ENCODE measurements at places on chromosomes 4 and X.
A peak's percentile ranks its signal among the peaks of the same experiment; 100 is the strongest.

DNA sequence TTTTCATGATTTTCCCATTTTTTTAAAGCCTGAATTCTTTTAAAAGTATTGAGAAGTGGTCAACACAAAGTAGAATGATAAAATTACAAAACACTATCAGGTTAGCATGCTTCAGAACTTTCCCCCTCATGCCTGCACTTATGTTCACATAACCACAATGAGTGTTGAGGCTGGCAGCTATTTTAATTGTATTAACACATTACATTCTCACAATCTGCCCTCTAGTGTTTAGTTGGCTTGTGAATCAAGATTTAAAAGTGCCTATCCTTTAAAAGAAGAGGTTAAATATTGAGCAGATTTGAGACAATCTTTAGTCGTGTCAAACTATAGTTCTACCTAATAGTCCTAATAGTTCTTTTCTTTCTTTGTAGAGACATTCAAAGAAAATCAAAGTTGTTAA, 93.6 kb upstream of the NAP1L5 start:
- no peak for DNase-seq

GRCh38 chr4:80058740-80059139, 14.3 kb downstream of the ANTXR2 start:
- DNase-seq, result no peak

GRCh38 chr4:37904824-37905223, 13.9 kb downstream of the TBC1D1 start:
- no peak for DNase-seq

GRCh38 chr4:114038762-114039387, 59.4 kb upstream of the ARSJ start:
- no peak for DNase-seq

- no peak for DNase-seq
These were observed 21.4 kb upstream of the CENPU start for GRCh38 chr4:184755278-184755677.

GRCh38 chrX:78116365-78116764, 12.3 kb downstream of the PGK1 start:
- DNase-seq, result no peak

GRCh38 chrX:47185241-47185640, 8.4 kb upstream of the UBA1 start:
- DNase-seq, result no peak

DNA sequence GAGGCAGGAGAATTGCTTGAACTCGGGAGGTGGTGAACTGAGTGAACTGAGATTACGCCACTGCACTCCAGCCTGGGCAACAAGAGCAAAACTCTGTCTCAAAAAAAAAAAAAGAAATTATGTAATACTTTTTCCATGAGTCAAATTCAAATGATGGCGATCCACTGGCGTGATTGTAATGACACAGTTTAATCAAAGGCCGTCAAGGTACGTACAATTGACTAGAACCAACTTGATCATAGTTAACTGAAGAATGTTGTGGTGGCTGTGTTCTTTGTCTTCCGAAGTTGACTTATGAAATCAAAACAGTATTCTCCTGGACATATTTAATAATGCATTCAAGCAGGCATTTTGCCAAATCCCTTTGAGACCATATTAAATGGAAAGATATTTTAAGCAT, 318.6 kb upstream of the FAT1 start:
- DNase-seq, result no peak

- DNase-seq, result no peak
These were observed 38.1 kb downstream of the EGFL6 start for GRCh38 chrX:13607331-13607995.

DNA sequence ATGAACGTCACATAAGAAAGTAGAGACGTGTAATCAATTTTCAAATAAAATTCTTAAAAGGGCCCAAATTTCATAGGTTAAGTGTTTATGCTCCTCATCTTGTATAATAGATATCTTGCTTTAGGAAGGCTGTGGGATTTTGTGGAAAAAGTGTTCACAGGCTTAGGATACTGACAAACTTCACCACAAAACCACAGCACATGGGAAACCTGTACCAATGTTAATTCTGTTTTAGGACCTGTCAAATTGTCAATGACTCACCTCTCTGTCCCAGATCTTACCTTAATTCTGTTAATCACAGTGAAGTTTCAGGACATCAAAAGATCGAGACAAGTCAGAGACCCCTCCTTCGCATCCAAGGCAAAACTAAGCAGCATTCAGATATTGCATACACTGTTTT, 24.2 kb downstream of the FGFBP1 start:
- DNase-seq, result no peak

DNA sequence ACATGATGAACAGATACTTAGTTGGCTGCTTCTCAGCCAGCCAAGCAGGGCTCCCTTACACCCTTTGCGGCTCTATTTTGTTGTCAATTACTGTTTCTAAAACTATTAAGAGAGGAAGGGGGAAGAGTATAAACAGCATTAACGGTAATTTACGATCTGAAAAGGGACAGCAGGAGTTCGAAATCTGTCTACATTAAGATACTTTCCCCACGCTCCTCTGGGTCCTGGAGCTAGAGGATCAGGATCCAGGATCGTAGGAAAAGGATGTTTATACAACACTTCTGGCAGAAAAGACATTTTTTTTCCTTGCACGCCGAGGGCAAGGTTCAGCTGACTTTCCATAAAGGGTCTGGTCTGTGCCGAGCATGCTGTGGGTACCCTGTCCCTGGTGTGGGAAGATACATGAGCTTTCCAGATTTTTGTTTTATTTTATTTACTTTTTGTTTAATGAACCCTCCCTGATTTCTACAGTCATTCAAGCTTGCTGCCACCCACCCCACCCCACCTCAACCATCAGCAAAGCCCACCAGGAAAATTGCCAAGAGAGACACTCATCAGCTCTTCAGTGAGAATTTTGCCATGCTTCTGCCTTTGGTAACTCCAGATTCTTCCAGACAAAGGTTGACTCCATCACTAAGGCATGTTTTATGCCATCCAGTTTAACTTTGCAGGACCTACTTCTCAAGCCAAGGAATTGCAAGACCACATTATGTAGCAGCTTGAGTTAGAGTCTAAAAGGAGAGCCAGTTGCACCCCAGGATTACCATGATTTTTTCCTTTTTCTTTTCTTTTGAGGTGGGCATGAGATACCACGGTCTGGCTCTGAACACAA, 188.1 kb downstream of the QDPR start:
- no peak for DNase-seq

DNA sequence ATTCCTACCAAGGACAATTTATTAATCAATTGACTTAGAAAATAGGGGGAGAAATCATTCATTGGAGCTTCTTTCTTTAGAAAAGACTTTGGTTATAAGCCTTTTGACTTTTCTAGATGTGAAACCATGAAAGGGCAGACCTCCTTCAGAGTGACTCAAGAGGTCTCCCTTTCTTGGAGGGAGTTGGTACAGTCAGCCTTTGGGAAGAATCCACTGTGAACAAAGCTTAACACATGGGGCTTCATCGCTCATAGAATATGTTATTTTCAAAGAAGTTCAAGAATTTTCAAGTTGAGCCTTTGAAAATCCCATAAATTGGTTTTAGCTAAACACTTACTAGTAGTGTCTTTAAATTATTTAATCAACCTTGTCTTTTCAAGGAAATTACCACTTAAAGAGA, 28.0 kb downstream of the RIPPLY1 start:
- no peak for DNase-seq

DNA sequence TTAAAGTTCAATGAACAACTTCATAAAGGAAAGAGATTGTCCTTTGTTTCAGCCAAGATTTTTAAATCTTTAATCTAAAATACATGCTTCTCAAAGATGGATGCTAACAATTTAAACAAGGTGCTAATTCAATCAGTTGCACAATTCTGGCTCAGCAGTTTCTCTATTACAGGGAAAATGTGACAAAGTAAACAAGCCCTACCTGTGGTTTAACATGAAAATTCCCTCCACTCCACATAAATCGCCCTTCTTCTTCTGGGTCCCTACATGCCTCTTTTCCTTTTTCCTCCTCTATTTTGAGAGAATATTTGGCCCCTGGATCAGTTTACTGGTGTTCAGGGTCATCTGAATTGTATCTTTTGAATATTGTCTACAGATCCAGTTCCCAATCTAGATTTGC, 80.6 kb downstream of the FRYL start:
- no peak for DNase-seq

- DNase-seq, result no peak
These were observed 759.1 kb upstream of the POU3F4 start for GRCh38 chrX:82748906-82749505.

- DNase-seq, result no peak
These were observed 8.8 kb upstream of the GRPR start for GRCh38 chrX:16114611-16115010.

GRCh38 chr4:139243448-139244365, 36.3 kb downstream of the MGARP start:
- DNase-seq, result no peak

- DNase-seq, result no peak
These were observed 64.3 kb upstream of the FTHL17 start for GRCh38 chrX:31136144-31136611.

- no peak for DNase-seq
These were observed 75.9 kb upstream of the ATP8A1 start for GRCh38 chr4:42732776-42733175.

DNA sequence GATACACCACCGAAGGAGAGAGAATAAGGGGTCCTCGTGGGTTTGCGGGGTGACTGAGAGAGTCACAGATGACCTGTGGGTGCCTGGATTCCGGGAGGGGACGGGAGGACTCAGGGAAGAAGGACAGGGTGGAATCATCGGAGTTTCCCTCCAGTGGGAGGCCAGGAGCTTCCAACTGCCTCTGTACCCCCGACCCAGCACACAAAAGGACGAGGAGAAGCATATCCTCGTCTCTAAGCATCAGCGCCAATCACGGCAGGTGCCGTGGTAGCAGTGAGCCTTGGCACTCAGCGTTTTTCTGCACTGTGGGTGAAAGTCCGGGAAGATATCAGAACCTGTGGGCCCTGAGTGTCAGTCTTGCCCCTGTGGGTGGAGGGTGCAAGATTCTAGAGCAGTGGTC, 62.0 kb downstream of the ASMT start:
- no peak for DNase-seq

GRCh38 chr4:73309211-73309610, 50.6 kb upstream of the ANKRD17 start:
- no peak for DNase-seq

- no peak for DNase-seq
These were observed 83.8 kb downstream of the DOCK11 start for GRCh38 chrX:118579417-118579816.

DNA sequence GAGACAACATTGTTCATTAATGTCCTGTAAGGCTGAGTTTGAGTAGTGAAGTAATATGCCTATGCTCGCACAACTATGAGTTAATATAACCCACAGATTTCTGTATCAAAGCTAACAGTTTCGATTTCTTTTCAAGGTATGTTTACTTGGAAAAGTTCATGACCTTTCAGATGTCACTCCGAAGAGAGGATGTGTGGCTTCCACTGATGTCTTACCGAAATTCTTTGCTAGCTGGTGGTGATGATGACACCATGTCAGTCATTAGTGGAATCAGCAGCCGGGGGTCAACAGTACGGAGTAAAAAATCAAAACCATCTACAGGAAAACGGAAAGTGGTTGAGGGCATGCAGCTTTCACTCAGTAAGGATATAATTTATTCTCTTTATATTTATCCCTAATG, 124.9 kb downstream of the STAG2 start:
- DNase-seq, result no peak

DNA sequence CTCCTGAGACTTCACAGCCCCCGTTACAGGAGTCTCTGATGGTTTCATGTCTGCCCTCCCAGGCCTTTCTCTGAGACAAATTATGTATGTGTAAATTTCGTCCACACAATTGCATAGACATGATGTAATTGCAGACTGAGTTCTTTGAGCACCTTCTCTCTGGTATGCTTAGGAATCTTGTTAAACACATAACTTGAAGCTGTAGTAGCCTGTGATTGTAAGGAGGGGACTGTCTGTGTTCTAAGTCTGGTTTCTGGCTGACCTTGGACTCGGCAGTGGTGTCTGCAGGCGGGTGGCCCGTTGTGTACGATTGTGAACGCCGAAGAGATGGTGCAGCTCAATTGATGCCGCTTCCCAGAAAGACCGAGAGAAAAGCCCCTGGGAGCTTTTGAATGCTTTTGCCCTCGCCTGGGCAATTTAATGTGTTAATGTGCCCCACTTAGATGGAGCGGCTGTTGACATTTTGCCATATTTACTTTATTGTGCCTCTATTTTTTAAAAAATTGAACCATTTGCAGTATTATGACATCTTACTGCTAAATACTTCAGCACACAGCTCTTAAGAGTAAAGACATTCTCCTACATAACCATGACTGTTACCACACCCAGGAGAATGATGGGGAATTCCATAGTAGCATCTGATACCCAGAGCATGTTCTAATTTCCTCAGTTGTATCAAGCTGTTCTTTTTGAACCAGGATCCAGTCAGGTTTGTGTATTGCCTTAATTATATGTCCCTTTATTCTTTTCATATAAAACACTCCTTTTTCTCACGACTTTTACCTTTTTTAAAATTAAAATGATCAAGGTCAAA, 58.4 kb upstream of the TADA2B start:
- DNase-seq, result peak; percentile 34

DNA sequence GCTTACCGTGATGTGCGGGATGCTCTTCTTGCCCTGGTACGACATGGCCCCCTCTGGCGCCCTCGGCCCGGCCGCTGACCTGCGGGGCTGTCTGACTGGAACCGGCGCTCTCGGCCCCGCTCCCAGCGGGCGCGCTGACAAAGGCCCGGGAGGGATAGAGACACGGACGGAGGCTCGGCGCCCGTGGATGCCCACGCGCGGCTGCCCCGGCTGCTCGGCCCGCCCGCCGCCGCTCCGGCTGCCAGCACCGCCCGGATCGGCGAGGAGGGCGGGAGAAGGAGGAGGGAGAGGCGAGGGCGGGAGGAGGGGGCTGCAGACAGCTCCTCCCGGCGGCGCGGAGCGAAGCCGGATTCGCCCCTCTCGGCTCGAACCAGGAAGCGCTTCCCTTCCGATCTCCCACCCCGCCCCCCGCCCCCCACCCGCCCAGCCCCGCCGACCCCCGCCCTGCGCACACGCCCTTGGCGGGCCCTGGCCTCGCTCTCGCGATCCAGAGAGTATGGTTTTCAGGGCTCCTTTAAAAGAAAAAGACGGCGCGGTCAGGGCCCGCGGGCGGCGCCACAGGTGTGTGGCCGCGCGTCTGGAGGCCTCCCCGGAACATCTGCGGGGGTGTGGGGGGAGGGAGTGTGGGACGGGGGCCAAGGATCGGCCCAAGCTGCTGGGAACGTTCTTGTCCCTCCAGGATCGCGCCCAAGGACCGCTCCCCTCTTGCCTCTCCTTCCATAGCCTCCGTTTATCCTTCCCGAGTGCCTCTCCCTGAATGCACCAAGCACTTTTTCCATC, 4.5 kb downstream of the CRMP1 start:
- DNase-seq, result peak; percentile 87

DNA sequence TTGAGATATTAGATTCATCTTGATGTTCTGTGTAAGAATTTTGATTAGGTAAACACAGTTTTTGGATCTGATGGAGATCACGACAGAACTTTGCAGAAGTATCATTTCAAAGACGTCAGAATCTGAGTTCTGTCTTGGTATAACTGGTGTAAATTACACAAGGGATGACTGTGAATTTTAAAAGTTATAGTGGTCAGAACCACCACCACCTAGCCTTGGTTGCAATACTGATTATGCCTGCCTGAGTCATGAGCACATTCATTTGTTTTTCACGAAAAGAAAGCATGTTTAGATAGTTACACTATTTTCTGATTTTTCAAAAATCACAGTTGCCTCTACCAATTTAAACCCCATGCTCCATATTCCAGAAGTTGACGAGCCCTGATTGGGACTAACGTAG, 54.8 kb downstream of the ZFX start:
- no peak for DNase-seq
